ENCODE measurements at places on chromosomes 7 and 10.

DNA sequence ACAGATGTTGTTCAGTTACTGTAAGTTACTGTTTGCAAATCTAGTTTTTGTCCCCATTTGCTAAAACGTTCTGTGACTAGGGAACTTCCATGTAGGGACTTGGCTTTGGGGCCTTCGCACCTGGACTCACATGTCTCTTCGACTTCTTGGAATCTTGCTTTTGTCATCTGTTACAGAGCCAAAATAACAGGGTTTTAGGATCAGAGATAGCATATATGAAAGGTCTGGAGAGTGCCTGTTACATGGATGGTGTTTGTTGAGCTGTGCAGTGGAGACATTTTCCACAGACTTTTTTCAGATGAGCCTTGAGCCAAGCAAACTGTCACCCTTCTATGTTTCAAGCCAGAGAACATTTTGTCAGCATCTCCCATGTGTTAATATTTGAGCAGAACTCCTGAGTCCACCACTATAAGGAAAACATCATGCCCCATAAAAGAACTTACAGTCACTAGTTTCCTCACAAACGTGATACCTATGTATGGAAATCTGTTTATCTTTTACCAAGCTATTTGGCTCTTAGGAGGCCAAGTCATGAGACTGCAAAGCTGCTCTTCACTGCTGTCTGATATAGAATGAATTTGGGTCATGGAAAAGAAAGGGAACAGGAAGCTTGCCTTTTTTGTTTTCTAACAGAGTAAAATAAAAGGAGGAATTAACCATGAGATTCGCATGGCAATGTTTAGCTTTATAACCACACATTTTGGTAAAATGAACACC is 818.6 kb upstream of the IGFBP3 start:
- no peak for DNase-seq

DNA sequence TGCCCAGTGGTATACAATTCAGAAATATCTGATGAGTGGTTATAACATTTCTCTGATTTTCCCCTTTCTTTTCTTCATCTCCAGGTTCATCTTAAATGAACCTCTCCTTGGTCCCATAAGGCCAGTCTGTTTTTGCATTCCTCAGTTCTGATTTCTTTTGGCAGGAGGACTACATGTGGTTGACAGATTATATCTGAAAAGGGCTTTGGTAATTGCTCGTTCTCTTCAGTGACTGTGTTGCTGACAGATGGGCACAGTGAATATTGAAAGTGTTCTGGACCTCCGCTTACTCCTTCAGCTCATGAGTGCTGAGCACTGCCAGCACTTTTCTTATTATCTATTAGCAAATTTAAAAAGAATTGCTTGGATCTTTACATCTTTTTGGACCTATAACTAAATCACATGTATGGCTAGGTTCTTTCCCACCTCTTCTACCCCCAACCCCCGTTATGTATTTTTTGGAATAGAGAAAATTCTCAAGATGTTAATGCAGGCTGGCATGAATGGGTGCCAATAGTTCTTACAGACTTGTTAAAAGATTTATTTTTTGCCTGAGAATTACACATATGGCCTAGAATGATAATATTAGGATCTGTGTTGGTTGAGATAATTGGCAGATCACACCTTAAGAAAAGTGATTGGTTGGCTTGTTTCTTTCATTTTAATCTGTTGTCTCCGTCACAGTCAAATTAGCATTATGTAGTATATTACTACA is 323.0 kb downstream of the EXOC4 start:
- no peak for DNase-seq

DNA sequence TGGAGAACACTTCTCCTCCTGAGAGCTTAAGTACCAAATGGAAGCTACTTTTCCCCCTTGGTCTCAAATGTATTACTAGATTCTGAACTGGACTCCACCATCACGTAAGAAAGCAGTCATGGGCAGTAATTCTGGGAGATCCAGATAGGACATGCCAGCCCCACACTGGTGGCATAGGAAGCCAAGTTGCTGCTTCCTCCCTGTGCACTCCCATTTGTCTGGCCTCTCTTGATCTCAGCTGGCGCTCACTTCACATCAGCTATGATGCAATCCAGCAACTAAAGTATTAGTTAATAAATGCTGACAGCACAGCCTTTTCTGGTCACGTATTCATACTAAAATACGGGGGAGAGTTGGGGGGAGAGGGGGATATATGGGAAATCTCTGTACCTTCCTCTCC is 3.4 kb upstream of the IL6 start:
- DNase-seq, result no peak

- no peak for DNase-seq
Measured at GRCh38 chr7:48741545-48741944, 182.8 kb upstream of the CDC14C start.

DNA sequence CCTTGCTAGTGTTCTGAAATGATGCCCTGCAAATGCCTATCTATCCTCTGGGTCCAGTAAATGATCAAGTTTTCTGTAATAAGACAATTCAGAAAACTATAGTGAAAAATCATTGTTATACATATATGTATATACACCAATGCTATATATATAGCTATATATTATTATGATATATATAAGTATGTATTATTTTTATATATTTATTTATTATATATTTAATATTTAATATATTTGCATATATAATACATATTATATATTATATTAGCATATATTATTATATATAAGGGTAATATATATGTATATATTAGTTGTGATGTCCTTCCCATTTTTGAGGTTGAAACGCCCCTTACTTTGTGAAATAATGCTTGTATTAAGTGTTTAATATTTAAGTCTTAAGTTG is 181.4 kb upstream of the CACNA2D1 start:
- no peak for DNase-seq

- no peak for DNase-seq
Measured at GRCh38 chr10:132603851-132604533, 66.4 kb downstream of the INPP5A start.

GRCh38 chr7:40579401-40579800 is 444.6 kb downstream of the SUGCT start:
- no peak for DNase-seq

DNA sequence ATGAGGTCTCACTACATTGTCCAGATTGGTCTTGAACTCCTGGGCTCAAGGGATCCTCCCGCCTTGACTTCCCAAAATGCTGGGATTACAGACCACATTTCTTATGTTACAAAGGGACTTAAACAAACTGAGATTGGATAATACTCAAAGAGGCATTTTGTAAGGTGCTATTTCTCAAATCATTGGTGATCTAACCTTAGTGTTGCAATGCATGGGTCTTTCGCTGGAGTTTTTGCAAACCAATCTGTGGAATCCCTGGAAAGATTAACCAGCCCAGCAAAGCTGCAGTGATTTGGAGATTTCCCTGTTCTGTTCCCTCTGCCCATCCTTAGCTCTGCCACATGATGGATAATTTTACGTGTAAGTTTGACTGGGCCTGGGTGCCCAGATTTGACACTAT is 20.4 kb upstream of the ECHDC3 start:
- no peak for DNase-seq

DNA sequence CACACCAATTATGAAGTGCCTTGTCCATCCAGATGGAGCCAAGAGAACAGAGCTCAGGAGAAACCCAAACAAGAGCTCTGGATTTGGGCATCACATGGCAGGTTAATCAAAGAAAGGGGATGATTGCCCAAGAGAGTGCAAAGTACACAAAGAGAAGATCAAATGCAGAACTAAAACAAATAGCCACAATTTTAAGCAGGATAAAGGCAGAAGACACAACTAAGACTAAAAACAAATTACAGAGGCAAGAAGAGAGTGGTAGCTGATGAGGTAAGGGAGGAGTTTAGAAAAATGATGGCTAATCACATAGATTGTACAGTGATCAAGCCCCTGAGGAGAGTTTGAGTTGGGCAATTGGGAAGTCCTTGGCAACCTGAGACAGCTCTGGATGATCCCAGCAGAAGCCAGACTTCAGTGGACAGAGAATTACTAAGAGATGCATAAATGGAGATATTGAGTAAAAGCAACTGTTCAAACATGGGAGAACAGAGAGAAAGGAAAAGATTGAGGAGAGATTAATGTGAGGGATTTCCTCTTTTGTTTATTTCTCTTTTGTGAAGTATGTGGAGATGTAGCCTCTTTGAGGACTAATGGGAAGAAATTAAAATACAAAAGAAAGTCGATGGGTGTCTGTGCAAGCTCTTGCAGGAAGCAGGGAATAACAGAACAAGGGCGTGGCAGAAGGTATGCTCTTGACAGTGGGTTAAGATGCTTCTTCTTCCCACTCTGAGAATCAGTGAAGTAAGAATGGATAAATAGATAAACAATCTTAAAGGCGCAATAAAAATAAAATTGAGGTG is 101.9 kb downstream of the LRRN3 start:
- no peak for DNase-seq

GRCh38 chr7:26599982-26600381 is 264.4 kb downstream of the SKAP2 start:
- no peak for DNase-seq

DNA sequence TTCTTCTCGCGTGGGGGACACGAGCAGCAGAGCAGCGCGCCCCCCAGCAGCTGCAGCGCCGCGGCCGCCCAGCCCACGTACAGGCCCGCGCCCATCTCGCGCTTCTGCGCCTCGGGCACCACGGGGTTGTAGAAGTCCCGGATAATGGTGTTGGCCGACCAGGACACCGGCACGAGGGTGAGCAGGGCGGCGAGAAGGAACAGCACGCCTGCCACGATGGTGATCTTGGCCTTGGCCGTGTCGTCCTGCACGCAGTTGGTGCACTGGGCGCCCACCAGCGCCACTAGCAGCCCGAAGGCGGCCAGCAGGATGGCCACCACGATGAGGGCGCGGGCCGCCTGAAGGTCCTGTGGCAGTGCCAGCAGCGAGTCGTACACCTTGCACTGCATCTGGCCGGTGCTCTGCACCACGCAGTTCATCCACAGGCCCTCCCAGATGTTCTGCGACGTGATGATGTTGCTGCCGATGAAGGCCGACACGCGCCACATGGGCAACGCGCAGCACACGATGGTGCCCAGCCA is 529 bp downstream of the CLDN3 start:
- DNase-seq, result no peak

DNA sequence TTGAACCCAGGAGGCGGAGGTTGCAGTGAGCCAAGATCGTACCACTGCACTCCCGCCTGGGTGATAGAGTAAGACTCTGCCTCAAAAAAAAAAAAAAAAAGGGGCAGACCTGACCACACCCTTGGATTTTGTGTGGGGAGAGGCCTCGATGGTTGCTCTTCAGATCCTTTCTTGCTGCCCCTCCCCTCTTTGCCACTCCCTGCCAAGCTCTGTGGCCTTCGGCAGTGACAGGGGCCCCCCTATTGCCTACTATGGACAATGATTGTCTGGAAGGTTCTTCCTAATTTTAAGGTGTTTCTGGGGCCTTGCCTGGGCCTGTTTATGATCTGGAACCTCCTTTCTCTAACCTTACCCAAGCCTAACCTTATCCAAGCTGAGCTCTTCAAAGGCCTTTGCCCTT is 795 bp downstream of the PRF1 start:
- no peak for DNase-seq

All from activated CD4-positive, alpha-beta T cell treated with anti-CD3 and anti-CD28 coated beads for 4 hours (primary cell).